ENCODE measurements at places on chromosomes 12 and 14. TPM values are rescaled to one million over a fixed set of nuclear protein-coding genes. Genes with fewer than 3 reads are reported as not detected.

DNA sequence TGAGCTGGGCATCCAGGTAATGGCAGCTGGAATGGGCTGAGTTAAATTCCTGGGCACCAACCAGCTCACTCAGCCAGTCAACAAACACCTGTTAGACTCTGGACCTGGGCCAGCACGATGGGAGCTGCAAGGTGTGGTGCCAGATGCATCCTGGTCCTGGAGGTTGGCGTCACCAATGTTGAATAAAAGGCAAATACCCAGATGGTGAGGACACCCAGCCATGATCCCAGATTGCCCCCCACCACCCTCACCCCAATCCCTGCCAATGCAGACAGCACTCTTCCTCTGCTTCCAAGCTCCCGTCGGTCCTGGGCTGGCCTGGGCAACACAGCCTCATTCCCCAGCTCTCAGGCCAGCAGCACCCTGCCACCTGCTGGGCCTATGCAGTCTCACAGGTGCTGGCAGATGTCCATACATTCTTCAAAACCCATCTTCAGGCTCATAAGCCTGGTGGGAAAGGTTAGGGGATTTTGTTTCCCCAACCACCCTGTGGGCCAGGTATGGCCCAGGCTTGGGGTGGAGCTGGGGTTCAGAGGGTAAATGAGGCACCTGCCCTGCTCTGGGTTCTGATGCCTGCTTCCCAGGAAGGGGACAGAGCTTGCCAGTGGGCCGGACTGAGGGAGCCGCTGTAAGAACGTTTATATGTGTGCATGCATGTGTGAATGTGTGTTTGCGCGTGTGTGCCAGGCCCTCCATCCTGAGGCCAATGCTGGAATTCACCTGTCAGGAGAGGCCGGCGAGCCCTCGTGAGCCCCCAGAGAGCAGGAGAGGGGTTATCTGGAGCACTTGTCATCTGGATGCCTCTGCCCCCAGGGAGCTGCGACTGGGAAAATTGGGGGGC lies 58.0 kb downstream of the LGMN start:
- no peak for DNase-seq
- H3K4me1 ChIP-seq: peaks cover 6% of the 10 kb centered on the region
- peaks cover 37% of the 10 kb centered on the region for H3K27me3 ChIP-seq

DNA sequence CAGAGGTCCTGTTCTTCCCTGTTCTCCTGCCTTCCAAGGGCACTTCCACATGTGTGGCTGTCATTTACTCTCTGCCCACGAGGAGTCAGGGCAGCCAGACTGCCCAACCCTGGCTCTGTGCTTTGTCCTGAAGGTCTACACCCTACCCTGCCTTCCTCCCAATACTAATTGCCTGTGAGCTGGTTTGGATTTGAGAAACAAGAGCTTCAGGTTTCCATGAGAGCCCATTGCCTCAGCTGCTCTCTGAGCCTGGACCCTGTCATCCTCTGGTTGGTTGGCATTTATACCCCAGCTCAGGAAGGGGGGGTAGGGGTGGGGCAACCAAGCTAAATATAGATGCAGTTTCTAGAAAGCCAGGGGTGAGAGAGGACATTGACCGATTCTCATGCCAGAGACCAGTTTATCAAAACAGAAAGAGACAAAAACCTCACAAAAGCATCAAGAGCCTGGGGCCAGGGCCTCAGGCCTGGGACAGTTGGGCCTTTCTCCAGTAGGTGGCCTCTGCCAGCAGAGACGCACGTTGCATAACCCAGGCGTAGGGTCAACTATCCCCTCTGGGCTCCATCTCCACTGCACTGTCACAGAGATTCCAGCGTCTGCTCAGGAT lies 34.5 kb downstream of the VDR start:
- DNase-seq: peak; percentile 77
- no peak overlapping the region for H3K27ac ChIP-seq

DNA sequence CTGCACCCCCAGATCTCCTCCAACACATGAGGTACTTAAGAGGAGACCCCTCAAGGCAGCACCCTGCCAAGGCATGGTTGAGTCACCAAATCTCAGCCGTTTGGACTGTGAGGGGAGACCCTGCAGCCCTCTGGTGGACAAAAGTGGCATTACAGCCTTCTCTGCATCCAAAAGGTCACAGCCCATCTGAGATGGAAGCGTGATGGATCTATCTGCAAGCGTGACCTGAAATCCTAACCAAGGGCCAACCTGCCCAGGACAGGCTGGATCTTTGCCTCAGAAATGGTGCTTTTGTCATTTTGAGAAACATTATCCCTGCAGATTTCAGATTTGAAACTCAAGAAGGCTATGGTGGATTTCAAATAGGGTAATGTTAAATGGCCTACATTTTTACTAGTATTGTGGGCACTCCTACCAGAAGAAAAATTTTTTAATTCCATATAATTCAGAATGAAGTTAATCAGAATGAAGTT lies 23.7 kb upstream of the DHRS4 start:
- no peak overlapping the region for H3K27ac ChIP-seq
- peak; percentile 87 for DNase-seq
- no peak overlapping the region for H3K4me3 ChIP-seq
- no peaks in the 10 kb centered on the region for H3K27me3 ChIP-seq
- no peaks in the 10 kb centered on the region for H3K36me3 ChIP-seq
- H3K4me1 ChIP-seq: no peaks in the 10 kb centered on the region

DNA sequence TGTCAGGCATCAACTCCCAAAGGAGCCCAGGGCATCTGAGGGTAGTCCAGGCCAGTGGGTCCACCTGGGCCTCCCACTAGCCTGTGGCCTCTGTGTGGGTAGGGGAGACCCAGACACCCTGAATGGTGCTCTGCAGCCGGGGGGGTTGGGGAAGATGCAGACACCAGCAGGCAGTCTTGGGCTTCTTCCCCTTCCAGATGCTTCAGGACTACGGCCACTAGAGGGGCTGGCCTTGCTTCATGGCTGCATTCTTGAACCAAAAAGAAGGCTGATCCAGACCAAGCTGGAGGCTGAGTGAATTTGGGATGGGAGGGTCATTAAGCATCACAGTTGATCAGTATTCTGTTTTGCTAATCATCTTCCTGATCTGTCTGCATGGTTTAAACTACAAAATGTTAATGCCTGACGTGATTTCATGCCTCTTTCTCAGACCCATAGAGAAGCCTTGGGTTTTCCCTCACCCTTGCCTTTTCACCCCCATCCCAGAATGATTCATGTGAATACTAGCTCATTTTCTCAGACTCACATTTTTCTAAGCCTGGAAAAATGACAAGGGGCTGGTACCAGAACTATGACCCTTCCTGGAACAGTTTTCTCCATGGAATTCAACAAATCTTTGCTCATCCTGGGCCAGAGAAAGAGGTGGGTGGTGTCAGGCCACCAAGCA lies 134.2 kb downstream of the NTF3 start:
- peaks cover 24% of the 10 kb centered on the region for H3K4me1 ChIP-seq
- no peak overlapping the region for H3K4me3 ChIP-seq
- no peak overlapping the region for H3K27ac ChIP-seq
- H3K36me3 ChIP-seq: no peaks in the 10 kb centered on the region
- DNase-seq: no peak

- DNase-seq: peak; percentile 71
- no peak overlapping the region for H3K27ac ChIP-seq
- no peaks in the 10 kb centered on the region for H3K27me3 ChIP-seq
- no peak overlapping the region for H3K4me3 ChIP-seq
These were observed 278.3 kb downstream of the NRXN3 start for GRCh38 chr14:78448164-78449094.

DNA sequence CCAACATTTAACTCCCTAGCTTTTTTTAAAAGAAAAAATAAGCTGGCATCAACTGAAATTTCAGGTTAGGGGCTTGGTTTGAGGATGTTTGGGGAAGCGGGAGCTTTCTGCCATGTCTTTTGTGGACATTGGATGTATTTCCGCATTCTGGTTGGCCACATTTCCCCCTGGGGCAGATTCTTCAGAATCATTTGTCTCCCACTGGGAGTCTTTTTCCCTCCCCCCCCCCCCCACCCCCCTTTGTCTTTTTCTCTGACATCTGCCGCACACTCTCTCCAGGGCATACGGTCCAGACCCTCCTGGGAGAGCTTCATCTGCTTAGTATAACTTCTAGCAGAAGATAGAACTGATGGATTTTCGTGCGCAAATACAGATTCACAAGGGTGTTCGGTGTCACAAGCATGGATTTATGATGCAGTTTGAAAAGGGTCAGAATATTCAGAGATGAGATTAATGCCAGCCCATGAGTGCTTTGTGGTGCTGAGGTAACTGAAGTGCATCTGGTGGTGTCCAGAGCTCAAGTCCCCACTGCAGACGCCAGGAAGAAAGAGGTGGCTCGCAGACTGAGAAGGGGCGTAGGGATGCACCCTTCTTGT lies 40.2 kb downstream of the ETV6 start:
- H3K4me3 ChIP-seq: no peak overlapping the region
- no peak for DNase-seq
- H3K27me3 ChIP-seq: no peaks in the 10 kb centered on the region
- no peak overlapping the region for H3K27ac ChIP-seq
- H3K4me1 ChIP-seq: peaks cover 6% of the 10 kb centered on the region

GRCh38 chr12:81150382-81150781 lies 72.5 kb downstream of the ACSS3 start:
- no peak overlapping the region for H3K4me3 ChIP-seq
- DNase-seq: no peak
- no peaks in the 10 kb centered on the region for H3K27me3 ChIP-seq
- H3K27ac ChIP-seq: no peak overlapping the region

GRCh38 chr14:96146131-96146771 lies 58.4 kb upstream of the BDKRB2 start:
- no peaks in the 10 kb centered on the region for H3K4me1 ChIP-seq
- H3K36me3 ChIP-seq: no peaks in the 10 kb centered on the region
- H3K27me3 ChIP-seq: no peaks in the 10 kb centered on the region
- no peak overlapping the region for H3K4me3 ChIP-seq
- no peak overlapping the region for H3K27ac ChIP-seq
- DNase-seq: no peak

DNA sequence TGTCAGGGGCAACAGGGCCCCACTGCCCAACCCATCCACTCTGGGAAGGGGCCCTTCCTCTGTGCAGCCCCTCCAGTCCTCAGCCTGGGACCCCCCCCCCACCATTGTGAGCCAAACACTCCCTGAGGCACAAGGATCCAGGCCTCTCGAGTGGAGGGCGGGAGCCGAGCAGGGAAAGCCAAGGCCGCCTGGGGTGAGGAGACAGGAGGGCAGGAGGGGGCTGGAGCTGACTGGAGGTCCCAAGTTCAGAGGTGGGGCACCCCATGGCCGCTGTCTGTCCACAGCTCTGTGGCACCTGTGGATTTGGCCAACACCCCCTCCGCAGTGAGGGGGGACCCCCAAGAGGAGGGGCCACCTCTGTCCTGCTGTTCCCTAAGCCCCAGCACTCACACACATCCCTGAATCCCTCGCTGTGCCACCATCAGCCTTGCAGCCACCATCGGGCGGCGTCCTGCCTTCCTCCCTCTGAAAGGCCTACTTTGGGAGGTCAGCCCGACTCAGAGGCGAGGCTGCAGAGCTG lies 25.4 kb upstream of the C14orf180 start:
- H3K27me3 ChIP-seq: no peaks in the 10 kb centered on the region
- no peak overlapping the region for H3K27ac ChIP-seq
- no peak overlapping the region for H3K4me3 ChIP-seq
- DNase-seq: no peak
- no peaks in the 10 kb centered on the region for H3K4me1 ChIP-seq
- H3K36me3 ChIP-seq: no peaks in the 10 kb centered on the region

GRCh38 chr12:116697305-116697704 lies 40.6 kb downstream of the SPRING1 start:
- H3K4me3 ChIP-seq: no peak overlapping the region
- peaks cover 26% of the 10 kb centered on the region for H3K4me1 ChIP-seq
- H3K27ac ChIP-seq: no peak overlapping the region
- DNase-seq: peak; percentile 84

- no peak overlapping the region for H3K4me3 ChIP-seq
- H3K36me3 ChIP-seq: no peaks in the 10 kb centered on the region
- H3K4me1 ChIP-seq: peaks cover 7% of the 10 kb centered on the region
These were observed 1324.1 kb downstream of the AACS start for GRCh38 chr12:126389220-126389841.

DNA sequence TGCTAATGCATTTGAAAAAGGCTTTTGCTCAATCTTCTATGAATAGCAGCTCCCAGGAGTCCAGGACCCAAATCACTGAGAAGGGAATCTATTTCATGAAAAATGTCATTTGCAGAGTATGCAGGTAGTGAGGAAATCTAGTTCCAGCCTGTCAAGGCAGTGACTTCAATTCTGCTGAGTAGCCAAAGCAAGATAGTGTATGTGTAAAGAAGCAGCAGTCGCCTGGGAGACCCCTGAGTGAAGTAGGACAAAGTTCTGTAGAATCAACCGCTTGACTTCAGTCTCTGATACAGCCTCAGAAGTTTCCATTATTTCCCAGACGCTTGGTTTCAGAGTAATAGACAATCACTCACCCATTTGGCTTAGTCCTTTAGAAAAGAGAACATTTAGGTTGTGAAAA lies 435.6 kb upstream of the LRFN5 start:
- H3K36me3 ChIP-seq: no peaks in the 10 kb centered on the region
- H3K27ac ChIP-seq: no peak overlapping the region
- H3K27me3 ChIP-seq: no peaks in the 10 kb centered on the region
- H3K4me1 ChIP-seq: no peaks in the 10 kb centered on the region
- DNase-seq: no peak

DNA sequence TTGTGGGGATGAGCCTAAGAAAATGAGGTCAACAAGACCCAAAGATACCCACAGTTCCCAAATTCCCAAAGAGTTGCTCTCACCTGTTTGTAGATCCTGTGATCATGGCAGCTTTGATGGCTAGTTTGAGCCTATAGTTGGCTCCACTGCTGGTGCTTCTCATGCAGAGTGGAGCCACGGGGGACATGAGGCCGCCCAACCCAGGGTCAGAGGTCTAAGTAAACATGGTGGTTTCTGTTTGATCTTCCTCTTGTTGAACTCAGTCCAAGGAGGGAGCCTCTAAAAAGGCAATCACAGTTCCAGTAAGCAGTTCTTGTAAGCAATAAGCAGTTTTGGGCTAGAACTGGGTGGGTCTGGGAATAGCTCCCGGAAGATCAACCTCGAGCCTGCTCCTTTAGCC lies 125.6 kb upstream of the DHRS4 start:
- H3K27me3 ChIP-seq: no peaks in the 10 kb centered on the region
- no peak overlapping the region for H3K4me3 ChIP-seq
- no peaks in the 10 kb centered on the region for H3K36me3 ChIP-seq
- no peak for DNase-seq
- H3K27ac ChIP-seq: no peak overlapping the region
- H3K4me1 ChIP-seq: no peaks in the 10 kb centered on the region

RIMKLB gene
- total RNA-seq: 113 TPM

ADAM21 gene
- total RNA-seq: 0.12 TPM

IAPP gene
- total RNA-seq: 0.15 TPM

STON2 gene
- 25.0 TPM for total RNA-seq

ANAPC7 gene
- 89.5 TPM for total RNA-seq

A2ML1 gene
- 0.43 TPM for total RNA-seq

INSM2 gene
- total RNA-seq: not detected

Measured in neural progenitor cell (in vitro differentiated cells).